ENCODE measurements at places on chromosomes 3 and 15.

GRCh38 chr15:31482122-31482922 is 155.7 kb downstream of the KLF13 start:
- DNase-seq: no peak

DNA sequence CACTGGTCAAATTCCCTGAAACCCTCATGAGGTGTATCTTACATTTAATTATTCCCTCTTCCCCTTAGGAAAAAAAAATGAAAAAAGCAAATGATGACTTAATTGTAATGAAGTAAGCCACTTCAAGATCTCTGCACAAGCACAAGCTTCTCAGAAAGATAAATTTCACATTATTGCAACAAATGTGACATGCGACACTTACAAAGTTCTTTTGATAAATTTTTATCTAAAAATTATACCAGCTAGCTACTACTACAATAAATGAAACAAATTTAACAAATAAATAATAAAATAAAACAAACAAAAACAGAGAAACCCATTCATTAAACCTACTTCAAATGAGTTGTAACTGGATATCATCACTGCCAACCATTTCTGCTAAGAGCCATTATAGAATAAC is 10.0 kb upstream of the TM2D3 start:
- DNase-seq: no peak

DNA sequence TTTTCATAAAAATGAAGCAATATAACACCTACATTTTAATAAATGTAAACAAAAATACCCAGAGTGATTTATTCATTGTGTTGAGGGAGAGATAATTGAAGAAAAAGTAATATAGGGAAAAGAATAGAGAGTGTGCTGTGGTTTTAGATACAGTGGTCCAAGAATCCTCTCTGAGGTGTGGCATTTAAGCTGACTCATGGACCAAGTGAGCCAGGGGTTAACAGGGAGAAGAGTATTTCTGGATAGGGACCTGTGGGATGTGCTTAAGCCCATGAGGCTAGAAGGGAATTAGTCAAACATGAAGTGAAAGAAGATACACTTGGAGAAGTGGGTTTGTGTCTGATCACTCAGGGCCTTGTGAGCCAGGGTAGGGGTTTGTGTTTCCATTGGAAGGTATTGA is 680.7 kb upstream of the GRM7 start:
- DNase-seq: no peak

DNA sequence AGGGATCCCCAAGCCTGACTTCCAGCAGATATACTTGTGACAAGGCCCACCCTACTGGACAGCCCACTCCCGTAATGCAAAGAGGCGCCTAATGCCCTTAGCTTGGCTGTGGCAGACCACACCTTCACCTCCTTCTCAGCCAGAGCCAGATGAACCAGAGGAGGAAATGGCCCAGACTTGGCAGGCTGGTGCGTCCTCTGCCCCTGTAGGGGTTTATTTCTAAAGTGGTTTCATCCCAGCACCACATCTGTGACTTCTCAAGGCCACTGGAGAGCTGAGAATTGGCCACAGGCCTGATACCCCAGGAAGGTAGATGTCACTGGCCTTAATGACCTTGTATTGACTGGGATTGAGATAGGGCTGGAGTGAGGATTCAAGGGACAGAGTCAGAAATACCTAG is 29.5 kb downstream of the BOC start:
- DNase-seq: no peak

- peak; percentile 83 for DNase-seq
Observed at GRCh38 chr15:91116113-91117067, 16.3 kb downstream of the SV2B start.

GRCh38 chr3:189624130-189624529 is 7.1 kb upstream of the TP63 start:
- no peak for DNase-seq

- DNase-seq: no peak
Observed at GRCh38 chr3:46132565-46132964, 75.5 kb downstream of the CCR1 start.

DNA sequence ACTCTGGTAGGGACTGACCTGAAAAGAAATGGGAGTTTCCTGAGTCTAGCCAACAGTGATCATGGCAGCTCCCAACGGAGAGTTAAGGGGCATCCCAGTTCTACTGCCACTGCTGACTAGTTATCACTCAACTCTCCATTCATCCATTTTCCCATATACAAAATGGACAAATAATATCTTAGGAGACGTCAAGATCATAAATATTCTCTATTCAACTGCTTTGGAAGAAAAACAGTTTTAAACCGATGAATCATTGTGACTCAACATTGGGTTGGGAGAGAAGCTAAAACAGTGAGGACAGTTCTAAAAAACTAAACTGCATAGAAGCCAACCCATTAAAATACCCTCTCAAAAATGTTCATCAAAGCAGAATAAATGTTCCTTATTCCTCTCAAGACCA is 57.6 kb upstream of the CHRM5 start:
- no peak for DNase-seq

DNA sequence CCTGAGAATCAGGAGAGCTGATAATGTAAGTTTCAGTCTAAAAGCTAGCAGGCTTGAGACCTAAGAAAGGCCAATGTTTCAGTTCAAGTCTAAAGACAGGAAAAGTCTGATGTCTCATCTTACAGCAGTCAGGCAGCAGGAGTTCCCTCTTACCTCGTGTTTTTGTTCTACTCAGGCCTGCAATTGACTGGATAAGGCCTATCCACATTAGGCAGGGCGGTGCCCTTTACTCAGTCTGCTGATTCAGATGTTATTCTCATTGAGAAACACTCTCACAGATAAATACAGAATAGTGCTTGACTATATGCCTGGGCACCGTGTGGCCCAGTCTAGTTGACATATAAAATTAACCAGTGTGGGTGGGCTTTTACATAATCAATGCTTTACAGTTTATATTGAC is 122.4 kb downstream of the NR1D2 start:
- no peak for DNase-seq

- DNase-seq: no peak
Observed at GRCh38 chr3:58009026-58009748, 965 bp downstream of the FLNB start.

GRCh38 chr3:54036543-54036942 is 85.8 kb upstream of the CACNA2D3 start:
- DNase-seq: no peak

DNA sequence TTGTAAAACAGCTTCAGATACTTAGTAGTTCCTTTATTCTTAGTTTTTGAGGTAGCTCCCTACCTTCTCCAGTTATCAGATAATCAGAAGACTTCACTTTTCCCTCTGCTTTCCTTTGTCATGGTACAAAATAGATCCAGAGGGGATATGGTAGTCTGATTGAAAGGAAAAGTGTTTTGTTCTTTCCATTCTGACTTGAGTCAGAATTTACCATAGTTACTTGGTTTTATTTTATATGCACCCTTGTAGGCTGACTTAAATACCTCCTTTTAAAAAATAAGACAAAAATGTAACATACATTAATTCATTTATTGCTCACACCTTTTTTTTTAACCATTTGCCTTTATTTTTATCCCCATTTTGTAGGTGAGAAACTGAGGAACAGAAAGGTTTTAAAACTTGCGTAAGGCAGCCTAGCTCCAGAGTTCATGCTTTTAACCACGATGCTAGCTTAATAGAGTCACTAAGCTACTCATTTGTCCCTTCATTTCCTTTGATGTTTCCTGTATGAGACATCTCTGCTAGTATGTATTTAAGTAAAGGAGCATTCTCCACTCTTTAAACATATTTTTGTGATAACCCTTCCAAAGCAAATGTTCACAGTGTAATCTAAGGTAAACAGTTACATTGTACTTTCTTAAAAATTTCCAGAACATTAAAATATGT is 187.5 kb downstream of the KLHL25 start:
- DNase-seq: no peak

DNA sequence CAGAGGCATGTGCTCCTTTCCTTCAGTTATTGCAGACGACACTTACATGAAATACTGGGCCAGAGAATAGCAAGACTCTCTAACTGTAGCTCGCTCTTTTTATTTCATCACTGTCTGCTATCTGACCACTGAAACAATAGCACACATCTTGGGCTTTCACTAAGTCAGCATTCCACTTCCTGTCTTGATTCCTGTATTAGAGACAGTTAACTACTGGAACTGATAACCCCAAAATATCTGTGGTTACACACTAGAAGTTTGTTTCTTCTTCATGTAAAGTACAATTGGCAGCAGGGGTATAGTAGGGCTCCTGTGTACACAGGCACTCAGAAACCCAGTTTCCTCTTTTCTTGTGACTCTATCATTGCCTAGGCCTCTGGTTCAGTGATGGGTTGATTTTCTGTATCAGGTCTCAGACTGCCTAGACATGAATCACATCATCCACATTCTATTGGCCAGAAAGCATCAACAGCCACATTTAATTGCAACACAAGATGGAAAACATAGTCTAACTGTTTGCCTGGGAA is 230.2 kb upstream of the CD96 start:
- DNase-seq: no peak

DNA sequence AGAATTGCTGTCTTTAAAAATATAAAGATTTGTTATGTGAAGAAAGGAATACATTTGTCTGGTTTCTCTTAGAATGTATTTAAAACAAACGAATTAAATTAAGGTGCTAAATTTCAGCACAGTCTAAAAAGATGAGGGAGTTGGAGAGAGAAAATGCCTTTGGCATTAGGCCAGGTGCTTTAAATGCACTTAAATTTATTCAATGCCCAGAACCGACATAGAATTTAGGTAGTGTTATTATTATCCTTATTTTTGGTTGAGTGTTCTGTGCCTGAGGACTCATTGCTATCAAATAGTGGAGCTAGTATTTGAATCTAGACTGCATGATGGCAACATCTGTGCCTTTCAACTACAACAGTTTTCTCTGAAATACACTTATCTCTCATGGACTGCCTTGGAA is 287.5 kb downstream of the RBMS3 start:
- DNase-seq: no peak

- no peak for DNase-seq
Observed at GRCh38 chr3:175977968-175978752, 1119.0 kb downstream of the NAALADL2 start.

DNA sequence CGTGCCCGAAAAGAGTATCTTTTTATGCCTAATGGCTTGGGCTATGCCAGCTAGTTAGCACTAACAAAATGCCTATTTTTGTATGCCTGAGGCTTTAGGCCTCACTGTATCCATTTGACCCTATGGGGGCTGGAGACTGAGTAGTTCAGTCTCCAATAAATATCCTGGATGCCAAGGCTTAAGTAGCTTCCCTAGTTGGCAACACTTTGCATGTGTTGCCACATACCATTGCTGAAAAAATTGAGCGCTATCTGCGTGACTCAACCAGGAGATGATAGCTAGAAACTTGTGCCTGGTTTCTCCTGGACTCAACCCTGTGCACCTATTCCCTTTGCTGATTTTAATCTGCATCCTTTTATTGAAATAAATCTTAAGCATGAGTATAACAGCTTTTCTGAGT is 58.4 kb upstream of the ATP2C1 start:
- no peak for DNase-seq

GRCh38 chr3:61562721-61563312 is 1.4 kb downstream of the PTPRG start:
- no peak for DNase-seq

- no peak for DNase-seq
Observed at GRCh38 chr15:53974813-53975212, 3.4 kb upstream of the UNC13C start.

- DNase-seq: no peak
Observed at GRCh38 chr3:43704697-43705096, 14.0 kb downstream of the ABHD5 start.

DNA sequence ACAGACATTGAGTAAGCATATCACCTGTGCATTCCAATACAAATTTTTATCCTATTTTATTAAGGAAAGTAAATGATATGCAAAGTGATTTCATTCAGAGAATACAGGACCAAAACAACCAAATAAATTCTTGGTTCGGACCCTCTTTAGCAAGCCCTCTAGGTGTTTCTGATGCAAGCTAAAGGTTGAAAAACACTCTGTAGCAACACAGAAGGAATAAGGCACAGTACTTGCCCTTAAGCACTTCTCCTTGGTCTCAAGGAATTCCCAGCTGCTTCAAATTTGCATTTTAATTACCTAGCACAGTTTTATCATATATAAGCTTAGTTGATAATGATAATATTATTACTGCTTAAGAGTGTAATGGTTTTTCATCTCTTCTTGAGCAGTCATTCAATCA is 288.4 kb downstream of the KCNH8 start:
- DNase-seq: no peak

- DNase-seq: no peak
Observed at GRCh38 chr3:86792316-86792715, 198.6 kb downstream of the VGLL3 start.

DNA sequence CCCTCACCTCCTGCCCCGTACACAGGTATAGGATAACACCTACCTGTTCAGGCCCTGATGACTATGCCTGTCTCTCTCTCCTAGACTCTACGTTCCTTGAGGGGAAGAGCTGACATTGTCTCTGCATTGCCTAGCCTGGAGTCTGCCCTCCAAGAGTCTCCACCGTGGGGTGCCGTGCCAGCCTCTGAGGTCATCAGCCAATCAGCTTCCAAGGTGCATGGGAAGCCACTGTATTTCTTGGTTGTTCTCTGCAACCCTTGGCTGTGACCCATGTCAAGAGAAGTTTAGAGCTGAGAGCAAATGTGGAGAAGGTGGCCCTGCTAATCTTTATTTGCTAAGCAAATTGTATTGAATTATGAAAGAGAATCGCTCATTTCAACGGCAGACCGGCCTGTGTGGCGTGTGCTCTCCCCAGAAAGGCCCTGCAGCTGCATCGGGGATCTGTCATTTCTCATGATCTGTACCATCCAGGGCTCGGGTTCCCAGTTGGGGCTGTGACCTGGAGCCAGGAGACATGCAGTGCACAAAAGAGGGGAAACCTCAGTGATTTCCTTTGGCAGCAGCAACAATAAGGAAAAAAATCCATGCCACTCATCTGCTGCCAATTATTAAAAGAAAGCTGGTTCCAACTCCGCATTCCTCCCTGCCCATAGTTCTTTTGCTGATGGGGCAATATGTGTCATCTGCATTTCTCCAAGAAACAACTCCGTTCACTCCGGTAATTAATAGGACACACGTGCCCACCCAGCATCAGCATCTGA is 182.2 kb downstream of the MEGF11 start:
- DNase-seq: no peak
